Naive thymus-derived CD8-positive, alpha-beta T cell (primary cell): ENCODE measurements at places on chromosomes 1 and 21. TPM values are rescaled to one million over a fixed set of nuclear protein-coding genes. Genes with fewer than 3 reads are reported as not detected.
A peak's percentile ranks its signal among the peaks of the same experiment; 100 is the strongest.

GRCh38 chr21:45385549-45386050 is 19.4 kb upstream of the COL18A1 start:
- no peak for DNase-seq
- H3K27me3 ChIP-seq, result peaks cover 12% of the 10 kb centered on the region
- no peaks in the 10 kb centered on the region for H3K36me3 ChIP-seq
- no peaks in the 10 kb centered on the region for H3K4me1 ChIP-seq
- no peak overlapping the region for H3K4me3 ChIP-seq

DNA sequence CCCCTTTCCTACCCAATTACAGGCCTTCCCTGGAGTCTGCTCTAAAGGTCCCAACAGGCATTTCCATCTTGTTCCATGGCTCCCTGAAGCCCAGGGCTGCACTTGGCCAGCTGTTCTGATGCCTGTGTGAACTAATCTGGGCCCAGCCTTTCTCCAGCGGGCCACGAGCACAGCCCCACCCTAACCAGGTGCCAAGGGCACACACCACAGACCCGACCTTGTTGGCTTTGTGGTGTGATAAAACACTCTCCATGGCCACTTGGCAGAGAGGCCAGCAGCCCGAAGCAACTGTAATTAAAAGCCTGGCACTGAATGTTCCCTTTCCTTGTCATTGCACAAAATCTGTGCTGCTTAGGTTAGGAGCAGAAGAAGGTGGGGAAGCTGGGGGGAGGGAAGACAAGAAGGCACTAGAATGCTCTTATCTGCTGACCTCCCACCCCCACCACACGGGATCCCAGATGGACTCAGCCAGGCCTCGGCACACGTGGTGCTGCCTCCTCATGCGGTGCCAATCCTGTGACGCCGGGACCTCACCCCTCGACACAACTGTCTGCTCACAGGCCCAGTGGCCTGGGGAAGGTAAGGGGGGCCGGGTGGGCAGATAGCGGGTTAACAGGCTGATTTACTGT is 9.9 kb downstream of the HCRTR1 start:
- DNase-seq, result no peak
- peaks cover 2% of the 10 kb centered on the region for H3K4me1 ChIP-seq
- H3K4me3 ChIP-seq, result no peak overlapping the region

- DNase-seq, result no peak
- H3K27me3 ChIP-seq, result no peaks in the 10 kb centered on the region
- peak overlapping the region; percentile 92 for H3K27ac ChIP-seq
- peak overlapping the region; percentile 89 for H3K4me3 ChIP-seq
Measured at GRCh38 chr1:229856009-229856650, 210.9 kb upstream of the GALNT2 start.

GRCh38 chr21:26366781-26367180 is 196.2 kb upstream of the APP start:
- no peak for DNase-seq
- H3K27ac ChIP-seq, result no peak overlapping the region
- H3K4me1 ChIP-seq, result no peaks in the 10 kb centered on the region
- no peaks in the 10 kb centered on the region for H3K36me3 ChIP-seq
- H3K4me3 ChIP-seq, result no peak overlapping the region

- no peaks in the 10 kb centered on the region for H3K4me1 ChIP-seq
- H3K27ac ChIP-seq, result no peak overlapping the region
- H3K4me3 ChIP-seq, result no peak overlapping the region
- H3K27me3 ChIP-seq, result no peaks in the 10 kb centered on the region
- no peaks in the 10 kb centered on the region for H3K36me3 ChIP-seq
- no peak for DNase-seq
Measured at GRCh38 chr1:57063406-57064125, 97.8 kb upstream of the C8B start.

Gene PLPP3
- total RNA-seq, result not detected
